MG63 (cell line): ENCODE measurements at places on chromosomes 12 and 14. TPM values are rescaled to one million over a fixed set of nuclear protein-coding genes. Genes with fewer than 3 reads are reported as not detected.

DNA sequence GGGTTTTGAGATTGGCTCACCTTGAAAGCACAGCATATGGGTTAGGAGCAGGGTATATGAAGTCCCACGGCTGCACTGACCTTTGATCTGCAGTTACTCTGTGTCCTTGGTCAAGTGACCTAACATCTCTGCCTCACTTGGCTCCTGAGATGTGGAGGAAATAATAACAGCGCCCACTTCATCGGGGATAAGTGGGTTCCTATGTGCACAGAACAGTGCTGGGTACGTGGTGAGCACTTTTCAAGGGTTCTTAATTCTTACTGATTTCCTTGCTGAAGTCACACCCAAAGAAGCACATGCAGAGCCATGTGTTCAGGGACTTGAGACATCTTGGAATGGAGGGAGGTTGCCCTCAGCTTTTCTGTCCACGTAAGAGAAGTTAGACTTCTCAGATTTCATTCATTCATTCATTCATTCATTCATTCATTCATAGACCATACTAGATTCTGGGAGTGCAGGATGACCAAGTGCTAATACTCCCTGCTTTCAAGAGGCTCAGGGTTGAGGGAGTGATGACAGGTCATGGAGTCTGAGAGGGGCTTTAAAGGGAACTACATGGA lies 39.4 kb downstream of the ADGRD1 start:
- DNase-seq: no peak

Gene GPR132
- not detected in 2 replicates for total RNA-seq

- DNase-seq: no peak
These were observed 102.2 kb upstream of the IFNG-AS1 start for GRCh38 chr12:67887065-67887464.

- no peak for DNase-seq
These were observed 42.9 kb downstream of the HELB start for GRCh38 chr12:66345212-66345611.

DNA sequence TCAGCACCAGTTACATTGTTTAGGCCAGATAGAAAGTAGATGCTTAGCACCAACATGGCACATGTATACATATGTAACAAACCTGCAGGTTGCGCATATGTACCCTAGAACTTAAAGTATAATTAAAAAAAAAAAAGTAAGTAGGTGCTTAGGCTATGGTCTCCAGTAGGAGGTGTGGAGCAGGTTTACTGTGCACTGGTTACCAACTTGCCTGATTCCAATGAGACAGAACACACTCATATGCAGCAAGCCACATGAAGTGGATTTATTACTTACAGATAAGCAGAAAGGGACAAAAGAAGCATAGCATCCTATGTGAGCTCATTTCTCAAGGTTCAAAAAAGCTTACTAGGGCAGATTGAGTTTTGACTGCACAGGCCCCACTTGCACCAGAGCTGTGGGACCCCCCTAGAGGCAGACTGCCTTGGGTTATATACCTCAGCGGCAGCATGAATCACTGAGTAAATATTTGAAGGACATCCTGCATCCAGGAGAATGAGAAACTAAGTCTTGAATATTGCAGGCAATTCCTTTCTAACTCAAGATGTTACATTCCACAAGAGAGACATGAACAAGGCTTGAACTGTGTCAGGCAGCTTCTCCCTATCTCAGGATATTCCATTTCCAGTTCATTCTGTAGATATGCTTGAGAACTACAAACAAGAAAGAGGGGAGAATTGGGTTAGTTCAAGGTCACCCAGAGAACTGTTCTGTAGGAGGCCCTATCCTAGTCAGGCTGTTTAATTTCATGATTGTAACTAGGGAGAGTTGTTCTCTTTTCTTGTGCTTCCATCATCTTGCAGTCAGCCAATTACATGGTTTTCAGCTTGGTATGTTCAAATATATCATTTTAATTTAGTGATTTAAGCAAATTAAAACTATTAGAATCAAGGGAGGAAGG lies 30.1 kb downstream of the LRFN5 start:
- DNase-seq: no peak

DNA sequence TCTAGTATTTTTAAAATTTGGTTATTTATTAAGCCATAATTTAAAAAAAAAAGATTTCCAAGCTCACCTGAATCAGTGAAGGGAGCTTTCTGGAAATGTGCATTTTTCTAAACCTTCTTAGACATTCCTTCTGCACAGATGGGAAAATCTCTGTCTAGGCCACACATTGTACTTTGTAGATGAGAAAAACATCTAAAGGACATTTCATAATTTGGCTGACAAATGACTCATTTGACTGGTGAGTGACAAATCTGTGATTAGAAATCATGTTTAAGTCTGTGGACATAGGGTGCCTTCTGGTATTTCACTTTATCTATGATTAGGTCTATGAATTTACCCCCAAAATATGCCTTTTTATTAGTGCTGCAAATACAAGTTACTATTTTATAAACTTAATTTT lies 1044.9 kb upstream of the FLRT2 start:
- no peak for DNase-seq

DNA sequence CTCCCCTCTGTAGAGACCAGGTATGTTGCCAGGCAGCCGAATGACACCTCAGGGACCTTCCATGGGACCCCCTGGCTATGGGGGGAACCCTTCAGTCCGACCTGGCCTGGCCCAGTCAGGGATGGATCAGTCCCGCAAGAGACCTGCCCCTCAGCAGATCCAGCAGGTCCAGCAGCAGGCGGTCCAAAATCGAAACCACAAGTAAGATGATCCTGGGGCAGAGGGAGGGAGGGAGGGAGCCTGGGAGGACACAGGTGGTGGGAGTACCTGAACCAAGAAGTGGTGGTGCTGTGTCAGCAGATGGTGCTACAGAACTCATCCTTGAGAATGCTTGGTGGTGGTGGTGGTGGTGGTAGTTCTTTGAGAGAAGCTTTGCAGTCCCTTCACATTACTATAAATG lies 1.0 kb downstream of the SMARCD1 start:
- no peak for DNase-seq

DNA sequence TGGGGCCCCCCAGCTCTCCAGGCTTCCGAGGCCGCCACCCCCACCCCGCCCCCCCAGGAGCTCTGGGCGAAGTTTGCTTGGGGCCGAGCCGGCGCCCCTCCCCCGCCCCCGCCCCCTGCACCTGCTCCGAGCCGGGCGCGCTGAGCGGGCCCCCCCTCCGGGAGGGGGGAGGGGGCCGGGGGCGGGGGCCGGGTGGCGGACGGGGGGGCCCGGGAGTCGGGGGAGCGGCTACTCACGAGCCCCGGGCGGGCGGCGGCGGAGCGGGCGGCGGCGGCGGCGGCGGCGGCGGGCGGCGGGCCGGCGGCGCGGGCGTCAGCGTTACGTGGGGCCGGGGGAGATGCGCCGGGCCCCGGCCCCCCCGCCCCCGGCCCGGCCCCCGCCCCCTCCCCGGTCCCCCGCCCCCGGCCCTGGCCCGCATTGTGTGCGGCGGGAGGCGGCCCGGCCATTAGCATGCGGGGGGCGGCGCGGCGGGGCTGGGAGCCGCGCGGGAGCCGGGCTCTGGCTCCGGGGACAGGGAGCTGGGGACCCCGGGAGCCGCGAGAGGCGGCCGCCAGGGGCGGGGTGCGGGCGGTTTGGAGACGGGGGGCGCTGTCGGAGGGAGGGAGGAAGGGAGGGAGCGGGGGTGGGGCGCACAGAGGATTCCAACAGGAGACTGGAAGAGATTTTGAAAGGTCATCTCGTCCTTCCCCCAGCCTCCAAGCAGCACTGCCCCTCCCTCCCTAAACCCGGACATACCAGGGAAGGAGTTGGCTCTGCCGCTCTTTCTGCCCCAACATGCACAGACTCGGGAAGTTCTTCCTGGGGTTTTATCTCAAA lies at the start of gene ZNF219:
Gene ZNF219 (minus strand): TSS at position 580 of the 816 bp plus-strand sequence. CDS start 5,064 bp downstream, outside the sequence.
- DNase-seq: peak; percentile 65

- no peak for DNase-seq
These were observed 74.9 kb downstream of the NEDD1 start for GRCh38 chr12:96981911-96982310.

Gene INHBE
- 3.5 and 7.4 TPM in 2 replicates for total RNA-seq

DNA sequence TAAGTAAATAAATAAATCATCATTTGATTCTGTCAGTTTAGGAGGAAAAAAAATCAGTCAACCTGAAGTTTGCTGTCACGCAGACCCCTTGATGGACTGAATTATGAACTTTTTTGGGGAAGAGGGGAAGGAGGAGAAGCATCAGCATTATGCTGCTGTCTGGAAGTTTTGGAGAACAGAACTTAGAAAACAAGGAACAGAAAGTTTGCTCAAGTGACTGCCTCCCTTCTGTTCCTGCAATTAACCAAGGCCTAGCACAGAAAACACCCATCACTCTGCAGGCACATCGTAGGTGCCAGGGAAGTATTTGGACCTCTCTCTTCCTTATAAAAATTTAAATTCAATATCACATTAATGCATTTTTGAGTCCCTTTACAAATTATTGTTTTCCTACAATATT lies 283.8 kb downstream of the VRK1 start:
- DNase-seq: no peak

Gene CLEC2A
- not detected in 2 replicates for total RNA-seq

DNA sequence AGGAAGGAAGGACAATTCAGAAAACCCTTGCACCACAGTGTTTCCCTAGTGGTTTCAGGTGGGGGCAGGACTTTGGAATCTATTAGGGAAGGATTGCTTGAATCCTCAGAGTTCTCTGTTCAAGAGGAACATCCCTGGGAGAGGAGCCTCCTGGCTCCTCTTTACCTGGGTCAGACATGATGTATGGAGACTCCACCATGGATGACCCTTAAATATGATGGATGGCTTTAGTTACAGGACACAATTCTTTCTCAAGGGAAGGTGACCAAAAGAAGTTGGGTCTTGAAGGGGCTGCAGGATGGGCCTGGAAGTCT lies 396.6 kb downstream of the NRXN3 start:
- DNase-seq: no peak

Gene DEPDC4
- 1.3 and 1.7 TPM in 2 replicates for total RNA-seq

- DNase-seq: no peak
These were observed 1.4 kb downstream of the JPH4 start for GRCh38 chr14:23577004-23577681.

Gene PIWIL1
- not detected in 2 replicates for total RNA-seq

DNA sequence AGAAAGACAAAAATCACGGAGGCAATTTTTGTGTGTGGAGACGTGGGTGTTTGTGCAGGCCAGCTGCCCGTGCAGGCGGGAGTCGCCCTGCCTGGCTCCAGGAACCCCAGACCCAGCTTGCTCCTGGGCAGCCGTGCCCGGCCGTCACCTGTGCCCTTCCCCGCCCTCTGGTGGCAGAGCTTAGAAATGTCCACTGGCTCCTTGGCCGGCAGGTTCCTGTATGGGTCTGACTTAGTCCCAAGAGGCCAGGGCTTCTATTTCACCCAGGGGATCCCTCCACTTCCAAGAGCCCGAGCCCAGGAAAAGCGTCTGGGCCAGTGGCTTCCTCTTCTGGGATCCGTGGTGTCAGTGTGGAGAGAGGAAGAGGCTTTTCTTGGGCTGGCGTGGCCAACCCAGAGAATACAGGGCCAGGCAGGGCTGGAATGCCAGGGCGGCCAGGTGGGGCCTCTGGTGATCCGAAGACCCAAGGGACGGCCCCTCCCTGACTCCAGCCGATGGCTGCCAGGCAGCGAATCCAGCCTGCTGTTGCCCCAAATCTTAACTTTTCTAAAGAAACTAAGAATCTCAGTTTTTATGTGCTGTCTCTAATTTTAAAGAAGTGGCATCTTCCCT lies 120.9 kb downstream of the TMEM132C start:
- DNase-seq: peak; percentile 37

Gene ACSM4
- not detected in 2 replicates for total RNA-seq

- DNase-seq: peak; percentile 43
These were observed 290.2 kb downstream of the PRKD1 start for GRCh38 chr14:29637411-29637810.

GRCh38 chr14:100393362-100393761 lies 70.2 kb downstream of the SLC25A47 start:
- no peak for DNase-seq

Gene ATN1
- 2.8 and 5.0 TPM in 2 replicates for total RNA-seq

GRCh38 chr12:26283046-26283445 lies 87.7 kb downstream of the SSPN start:
- no peak for DNase-seq

GRCh38 chr12:76863837-76864236 lies 15.0 kb downstream of the CSRP2 start:
- no peak for DNase-seq

GRCh38 chr14:59320763-59321625 lies 132.5 kb downstream of the DAAM1 start:
- no peak for DNase-seq

- DNase-seq: peak; percentile 70
These were observed 8.3 kb downstream of the IKZF4 start for GRCh38 chr12:56029166-56029519.

- DNase-seq: no peak
These were observed 63.3 kb upstream of the HSPB8 start for GRCh38 chr12:119115296-119115905.

- DNase-seq: no peak
These were observed 67.8 kb downstream of the CD163L1 start for GRCh38 chr12:7376196-7376595.

DNA sequence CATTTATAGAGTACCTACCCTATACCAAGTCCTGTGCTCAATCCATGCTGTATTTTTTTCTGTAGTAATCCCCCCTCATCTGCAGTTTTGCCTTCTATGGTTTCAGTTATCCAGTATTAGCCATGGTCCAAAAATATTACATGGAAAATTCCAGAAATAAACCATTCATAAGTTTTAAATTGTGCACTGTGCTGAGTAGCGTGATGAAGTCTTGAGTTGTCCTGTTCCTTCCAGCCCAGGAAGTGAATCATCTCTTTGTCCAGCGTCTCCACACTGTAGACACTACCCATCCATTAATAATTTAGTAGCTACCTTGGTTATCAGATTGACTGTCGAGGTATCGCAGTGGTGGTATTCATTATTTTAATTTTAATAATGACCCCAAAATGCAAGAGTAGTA lies 54.2 kb downstream of the SUDS3 start:
- DNase-seq: no peak

Gene EFS
- total RNA-seq: 7.5 and 9.0 TPM in 2 replicates

GRCh38 chr12:33156042-33156441 lies 259.5 kb upstream of the PKP2 start:
- no peak for DNase-seq

Gene NKX2-1
- not detected in 2 replicates for total RNA-seq

DNA sequence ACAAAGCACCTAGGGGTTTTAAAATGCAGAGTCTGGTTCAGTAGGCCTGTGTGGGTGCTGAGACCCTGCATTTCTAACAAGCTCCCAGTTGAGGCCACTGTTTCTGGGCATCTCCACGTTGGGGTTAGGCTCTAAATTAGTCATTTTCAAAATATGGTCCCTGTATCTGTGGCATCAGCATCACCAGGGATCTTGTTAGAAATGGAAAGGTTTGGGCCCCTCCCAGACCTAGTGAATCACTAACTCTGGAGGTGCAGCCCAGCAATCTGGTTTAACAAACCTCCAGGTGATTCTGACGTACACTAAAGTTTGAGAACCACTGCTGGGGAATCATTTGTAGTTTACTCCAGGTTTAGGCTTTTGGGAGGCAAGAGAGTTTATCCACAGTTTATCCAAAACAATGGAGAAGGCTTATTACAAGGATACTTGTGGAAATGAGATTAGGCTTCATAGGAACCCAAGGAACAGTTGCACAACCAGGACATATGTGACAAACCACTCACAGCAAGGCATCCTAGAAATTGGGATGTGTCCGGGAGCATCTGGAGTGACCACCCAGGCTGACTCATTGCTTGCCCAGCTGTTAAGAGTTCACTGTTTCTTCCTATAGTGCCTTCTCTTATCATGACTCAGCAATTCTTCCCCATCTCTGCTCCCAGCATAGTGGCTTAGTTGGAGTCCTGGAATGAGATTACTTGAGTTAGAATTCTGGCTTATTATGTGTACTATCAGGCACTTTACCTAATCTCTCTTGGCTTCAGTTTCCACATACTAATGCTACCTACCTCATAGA lies 71.6 kb upstream of the STXBP6 start:
- peak; percentile 63 for DNase-seq

Gene TAS2R8
- not detected in 2 replicates for total RNA-seq

- peak; percentile 28 for DNase-seq
These were observed 34.5 kb downstream of the VDR start for GRCh38 chr12:47870175-47870781.
